ENCODE measurements at places on chromosomes 11 and 22. TPM values are rescaled to one million over a fixed set of nuclear protein-coding genes. Genes with fewer than 3 reads are reported as not detected.

TEAD1 gene
- 45.9 TPM for polyA plus RNA-seq

PTGDR2 gene
- 0.07 TPM for polyA plus RNA-seq

FXYD6 gene
- 541 TPM for polyA plus RNA-seq

IFITM5 gene
- polyA plus RNA-seq: 0.41 TPM

RGL4 gene
- polyA plus RNA-seq: 1.5 TPM

RHOD gene
- 32.8 TPM for polyA plus RNA-seq

SMTNL1 gene
- polyA plus RNA-seq: 0.47 TPM

RIBC2 gene
- 0.35 TPM for polyA plus RNA-seq

SEZ6L gene
- not detected for polyA plus RNA-seq

CCDC15 gene
- 2.2 TPM for polyA plus RNA-seq

KRTAP5-11 gene
- polyA plus RNA-seq: not detected

GSTT2B gene
- polyA plus RNA-seq: 28.8 TPM

PLEKHA7 gene
- 97.6 TPM for polyA plus RNA-seq

RFPL3 gene
- polyA plus RNA-seq: not detected

OR52R1 gene
- not detected for polyA plus RNA-seq

SERPIND1 gene
- polyA plus RNA-seq: 4.8 TPM

STK33 gene
- 21.5 TPM for polyA plus RNA-seq

CCND1 gene
- polyA plus RNA-seq: 20.1 TPM

UCP3 gene
- polyA plus RNA-seq: 0.95 TPM

FREY1 gene
- not detected for polyA plus RNA-seq

MMP3 gene
- not detected for polyA plus RNA-seq

C11orf87 gene
- 1.1 TPM for polyA plus RNA-seq

GAB2 gene
- 5.3 TPM for polyA plus RNA-seq

VSIG2 gene
- not detected for polyA plus RNA-seq

CHRDL2 gene
- not detected for polyA plus RNA-seq

RAB38 gene
- polyA plus RNA-seq: 12.8 TPM

WNT11 gene
- polyA plus RNA-seq: 87.9 TPM

All from cardiac muscle cell (in vitro differentiated cells and primary cell).